ENCODE measurements at places on chromosomes 3 and 15.

DNA sequence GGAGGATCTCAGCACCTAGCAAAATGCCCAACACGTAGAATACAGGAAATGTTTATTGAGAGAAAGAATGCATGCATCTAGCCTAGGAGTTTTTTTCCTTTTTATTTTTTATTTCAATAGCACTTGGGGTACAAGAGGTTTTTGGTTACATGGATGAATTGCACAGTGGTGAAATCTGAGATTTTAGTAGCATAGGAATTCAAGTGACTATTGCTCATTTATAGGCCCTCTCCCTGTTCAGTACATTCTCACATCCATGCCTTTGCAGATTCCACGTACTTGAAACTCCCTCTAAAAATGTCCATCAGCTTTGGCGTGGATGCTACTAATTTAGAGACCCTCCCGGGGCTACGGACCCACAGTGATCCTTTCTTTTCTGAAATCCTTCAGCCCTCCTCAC, 61.7 kb upstream of the PIAS1 start:
- DNase-seq, result no peak

GRCh38 chr15:46080016-46080415, 445.2 kb downstream of the SQOR start:
- no peak for DNase-seq

DNA sequence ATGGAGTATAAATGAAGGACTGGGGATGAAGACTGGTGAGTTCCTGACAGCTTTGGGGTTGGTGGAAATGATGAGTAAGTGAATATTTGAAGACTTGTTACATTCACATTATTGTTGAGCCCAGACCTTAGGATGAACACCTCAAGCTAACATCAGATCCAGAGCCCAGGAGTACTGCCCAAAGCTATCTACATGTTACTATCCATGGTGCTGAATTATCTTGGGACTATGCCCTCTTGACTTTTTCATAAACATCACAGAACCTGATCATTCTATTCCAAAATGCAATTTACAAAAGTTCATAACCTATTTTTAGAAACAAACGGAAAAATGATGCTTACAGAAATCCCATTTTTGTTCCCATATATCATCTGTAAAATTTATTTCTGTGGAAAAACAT, 613.3 kb downstream of the TUSC7 start:
- no peak for DNase-seq

DNA sequence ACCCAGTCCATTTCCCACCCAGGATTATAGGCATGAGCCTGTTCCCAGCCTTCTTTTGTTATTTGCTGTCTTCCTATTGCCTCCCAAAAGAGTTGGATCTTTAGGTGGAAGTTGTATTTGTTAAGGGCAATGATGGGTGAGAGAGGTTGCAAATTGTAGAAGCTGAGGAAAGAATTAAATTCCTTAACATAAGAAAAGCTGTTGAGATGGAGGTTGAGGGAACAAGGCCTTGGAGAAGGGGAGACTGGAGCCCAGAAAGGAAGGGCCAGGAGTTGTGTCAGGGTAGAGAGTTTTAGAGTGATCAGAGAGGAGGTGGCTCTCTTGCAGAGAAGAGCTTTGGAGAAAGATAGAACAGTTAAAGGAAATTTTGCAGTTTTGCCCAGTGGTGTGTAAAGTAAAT, 46.8 kb downstream of the PLS1 start:
- DNase-seq, result no peak

GRCh38 chr3:122538956-122539490, 24.3 kb upstream of the KPNA1 start:
- no peak for DNase-seq

- no peak for DNase-seq
Observed at GRCh38 chr3:84141571-84141970, 817.2 kb upstream of the CADM2 start.

- peak; percentile 50 for DNase-seq
Observed at GRCh38 chr15:34239151-34239808, 14.5 kb downstream of the EMC4 start.

DNA sequence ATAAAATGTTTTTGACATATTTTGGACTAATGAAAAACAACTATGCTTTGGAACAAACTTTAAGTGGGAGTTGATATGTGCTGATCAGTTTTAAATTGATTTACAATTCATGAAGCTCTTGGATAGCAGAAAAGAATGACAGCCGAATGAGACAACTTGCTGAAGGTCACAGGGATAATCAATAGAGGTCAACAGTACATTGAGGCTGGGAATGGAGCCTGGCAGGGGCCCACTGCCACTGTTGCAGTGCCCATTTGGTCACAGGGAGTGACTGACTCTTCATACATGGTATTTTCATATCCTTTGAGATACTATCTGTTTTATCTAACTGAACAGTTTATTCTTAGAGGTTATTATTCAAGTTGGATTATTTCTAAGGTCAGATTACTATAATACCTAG, 58.7 kb upstream of the EIF5A2 start:
- no peak for DNase-seq

- no peak for DNase-seq
Observed at GRCh38 chr15:91886878-91887277, 33.4 kb downstream of the SLCO3A1 start.

DNA sequence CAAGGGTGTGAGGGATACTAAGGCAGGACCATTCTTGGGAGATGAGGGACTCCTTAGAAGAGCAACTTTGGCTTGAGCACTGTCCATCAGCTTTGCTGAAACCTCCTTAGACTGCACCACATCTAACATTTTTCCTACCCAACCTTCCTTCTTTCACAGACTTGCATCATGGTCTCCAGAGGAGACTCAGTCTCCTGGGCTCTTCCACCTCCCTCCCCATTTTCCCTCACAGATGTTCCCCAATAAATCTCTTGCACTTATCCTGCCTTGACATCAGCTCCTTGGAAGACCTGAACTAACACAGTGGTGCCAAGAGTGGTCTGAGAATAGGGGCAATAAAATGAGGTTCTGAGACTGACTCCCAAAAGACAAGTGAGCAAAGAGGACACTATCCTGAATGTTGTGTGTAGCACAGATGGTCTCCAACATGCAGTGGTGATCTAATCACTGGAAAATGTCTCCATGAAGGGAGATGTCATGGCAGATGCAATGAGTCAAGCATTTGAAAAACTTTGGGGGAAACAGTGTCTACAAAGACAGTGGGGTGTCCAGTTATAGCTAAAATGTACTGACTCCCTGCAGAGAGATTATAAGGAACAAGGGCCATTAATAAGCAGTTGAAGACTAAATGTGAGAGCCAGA, 26.0 kb upstream of the BOC start:
- no peak for DNase-seq

GRCh38 chr15:25905140-25905539, 42.0 kb upstream of the ATP10A start:
- peak; percentile 49 for DNase-seq

GRCh38 chr3:42664438-42664803, 10.9 kb downstream of the ZBTB47 start:
- no peak for DNase-seq
